ENCODE measurements at places on chromosomes 12 and 14.

DNA sequence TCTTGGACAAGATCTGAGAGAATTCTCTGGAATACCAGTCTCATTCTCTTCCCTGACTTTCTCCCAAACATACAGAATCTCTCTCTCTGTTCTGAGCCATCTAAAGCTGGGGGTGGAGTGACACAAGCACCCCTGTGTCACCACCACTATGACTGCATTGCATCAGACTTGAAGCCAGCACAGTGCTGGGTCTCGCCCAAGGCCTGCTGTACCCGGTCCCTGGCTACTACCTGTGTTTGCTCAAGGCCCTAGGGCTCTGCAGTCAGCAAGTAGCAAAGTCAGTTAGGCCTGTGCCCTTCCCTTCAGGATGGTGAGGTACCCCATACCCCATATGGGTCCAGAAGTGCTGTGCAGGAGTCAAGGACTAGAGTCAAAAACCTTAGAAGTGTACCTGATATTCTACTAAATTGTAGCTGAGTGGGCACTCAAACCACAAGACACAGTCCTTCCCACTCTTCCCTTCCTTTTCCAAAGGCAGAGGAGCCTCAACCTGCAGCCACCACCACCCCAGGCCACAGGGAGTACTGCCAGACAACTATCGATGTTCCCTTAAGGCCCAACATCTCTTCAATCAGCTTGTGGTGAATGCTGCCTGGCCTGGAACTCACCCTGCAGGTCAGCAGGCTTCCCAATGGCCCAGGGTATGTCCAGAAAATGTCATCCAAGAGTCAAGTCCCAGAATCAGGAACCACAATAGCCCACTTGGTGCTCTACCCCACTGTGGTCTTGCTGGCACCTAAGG, 21.2 kb upstream of the RDH16 start:
- H3K4me3 ChIP-seq = no peak overlapping the region

DNA sequence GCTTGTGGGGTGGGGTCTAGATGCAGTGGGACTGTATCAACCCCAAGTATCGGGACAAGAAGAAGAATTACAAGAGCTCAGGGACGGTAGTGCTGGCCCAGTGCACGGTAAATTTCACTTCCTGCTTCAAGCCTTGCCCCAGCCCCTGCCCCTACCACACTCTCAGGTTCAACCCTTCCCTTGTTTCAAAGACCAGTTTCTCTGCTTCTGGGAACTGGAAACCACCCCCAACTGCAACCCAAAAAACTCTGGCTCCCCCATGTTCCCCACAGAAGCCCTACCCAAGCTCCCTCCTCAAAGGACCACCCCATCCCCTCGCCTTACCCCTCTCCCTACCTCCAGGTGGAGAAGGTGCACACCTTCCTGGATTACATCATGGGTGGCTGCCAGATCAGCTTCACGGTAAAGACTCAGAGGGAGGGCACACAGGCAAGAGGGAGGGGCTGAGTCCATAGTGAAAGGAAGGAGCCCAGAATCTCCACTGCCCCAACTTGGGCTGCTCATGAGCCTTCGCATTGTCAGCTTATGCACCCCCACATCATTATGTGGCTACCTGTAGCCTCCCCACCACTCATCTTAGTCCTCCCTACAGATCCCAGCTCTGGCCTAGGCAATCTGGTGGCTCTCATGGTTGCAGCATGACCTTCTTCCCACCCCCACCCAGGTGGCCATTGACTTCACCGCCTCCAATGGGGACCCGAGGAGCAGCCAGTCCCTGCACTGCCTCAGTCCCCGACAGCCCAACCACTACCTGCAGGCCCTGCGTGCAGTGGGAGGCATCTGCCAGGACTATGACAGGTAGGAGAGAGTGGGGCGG, 4.3 kb downstream of the CPNE6 start:
- DNase-seq = no peak
- no peak overlapping the region for H3K27ac ChIP-seq
- peaks cover 30% of the 10 kb centered on the region for H3K4me1 ChIP-seq
- H3K36me3 ChIP-seq = no peaks in the 10 kb centered on the region
- no peak overlapping the region for H3K4me3 ChIP-seq

GRCh38 chr12:69608114-69608513, 2.6 kb downstream of the LRRC10 start:
- no peaks in the 10 kb centered on the region for H3K27me3 ChIP-seq
- no peaks in the 10 kb centered on the region for H3K4me1 ChIP-seq
- no peak overlapping the region for H3K27ac ChIP-seq
- H3K36me3 ChIP-seq = peaks cover 5% of the 10 kb centered on the region

DNA sequence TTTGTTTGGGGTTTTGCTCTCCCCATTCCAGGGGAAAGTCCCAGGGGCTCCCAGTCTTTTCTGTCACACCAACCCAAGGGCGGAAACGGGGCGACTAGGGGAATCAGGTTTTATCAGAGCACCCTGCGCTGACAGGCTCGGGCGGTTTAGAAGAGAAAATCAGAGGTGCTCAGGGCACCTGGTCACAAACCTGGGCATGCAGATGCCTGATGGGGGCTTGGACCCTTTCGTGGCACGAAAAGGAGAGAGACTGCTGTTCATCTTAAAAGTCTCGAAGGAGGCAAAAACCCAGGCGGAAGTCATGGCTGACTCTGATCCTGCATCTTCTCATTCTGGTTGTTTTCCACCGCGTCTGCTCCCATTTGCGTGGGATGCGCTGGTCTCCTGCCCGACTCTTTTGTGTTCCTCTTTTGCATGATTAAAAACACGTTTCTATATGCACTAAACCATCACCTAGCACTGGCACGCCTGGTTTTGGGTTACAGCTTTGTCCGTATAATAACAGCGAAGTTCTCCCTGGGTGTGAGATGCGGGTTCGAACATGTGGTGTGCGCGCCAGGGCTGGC, 13.2 kb downstream of the OTX2 start:
- DNase-seq = no peak
- H3K27ac ChIP-seq = no peak overlapping the region
- peaks cover 2% of the 10 kb centered on the region for H3K36me3 ChIP-seq
- peaks cover 72% of the 10 kb centered on the region for H3K27me3 ChIP-seq

DNA sequence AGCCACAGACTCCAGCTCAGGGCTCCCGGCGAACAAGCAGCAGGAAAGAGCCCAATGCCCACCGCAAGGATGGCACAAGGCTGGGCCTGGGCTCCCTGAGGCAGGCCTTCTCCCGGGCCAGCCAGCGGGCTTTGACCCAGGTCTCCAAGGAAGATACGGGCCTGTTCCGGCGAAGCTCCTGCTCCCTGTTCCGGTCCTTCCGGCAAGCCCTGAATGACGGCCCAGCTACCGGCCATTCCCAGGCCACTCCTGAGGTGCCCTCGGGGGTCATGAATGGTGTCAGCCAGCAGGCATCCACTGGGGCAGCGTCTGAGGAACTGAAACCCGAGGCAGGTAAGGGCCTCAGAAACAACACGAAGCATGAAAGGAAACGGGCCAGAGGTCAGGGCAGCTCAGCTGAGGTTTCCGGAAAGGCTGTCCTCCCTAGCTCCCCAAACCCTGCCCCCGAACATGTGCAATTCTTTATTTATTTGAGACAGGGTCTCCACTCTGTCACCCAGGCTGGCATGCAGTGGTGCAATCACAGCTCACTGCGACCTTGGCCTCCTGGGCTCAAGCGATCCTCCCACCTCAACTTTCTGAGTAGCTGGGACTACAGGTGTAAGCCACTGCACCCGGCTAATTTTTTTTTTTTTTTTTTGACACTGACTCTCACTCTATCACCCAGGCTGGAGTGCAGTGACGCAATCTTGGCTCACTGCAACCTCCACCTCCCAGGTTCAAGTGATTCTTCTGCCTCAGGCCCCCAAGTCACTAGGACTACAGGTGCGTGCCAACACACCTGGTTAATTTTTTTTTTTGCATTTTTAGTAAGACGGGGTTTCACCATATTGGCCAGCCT, 6.0 kb downstream of the EXOC3L4 start:
- no peak for DNase-seq
- H3K4me3 ChIP-seq = no peak overlapping the region
- peaks cover 27% of the 10 kb centered on the region for H3K27me3 ChIP-seq
- H3K36me3 ChIP-seq = no peaks in the 10 kb centered on the region
- H3K27ac ChIP-seq = no peak overlapping the region
- peaks cover 7% of the 10 kb centered on the region for H3K4me1 ChIP-seq

DNA sequence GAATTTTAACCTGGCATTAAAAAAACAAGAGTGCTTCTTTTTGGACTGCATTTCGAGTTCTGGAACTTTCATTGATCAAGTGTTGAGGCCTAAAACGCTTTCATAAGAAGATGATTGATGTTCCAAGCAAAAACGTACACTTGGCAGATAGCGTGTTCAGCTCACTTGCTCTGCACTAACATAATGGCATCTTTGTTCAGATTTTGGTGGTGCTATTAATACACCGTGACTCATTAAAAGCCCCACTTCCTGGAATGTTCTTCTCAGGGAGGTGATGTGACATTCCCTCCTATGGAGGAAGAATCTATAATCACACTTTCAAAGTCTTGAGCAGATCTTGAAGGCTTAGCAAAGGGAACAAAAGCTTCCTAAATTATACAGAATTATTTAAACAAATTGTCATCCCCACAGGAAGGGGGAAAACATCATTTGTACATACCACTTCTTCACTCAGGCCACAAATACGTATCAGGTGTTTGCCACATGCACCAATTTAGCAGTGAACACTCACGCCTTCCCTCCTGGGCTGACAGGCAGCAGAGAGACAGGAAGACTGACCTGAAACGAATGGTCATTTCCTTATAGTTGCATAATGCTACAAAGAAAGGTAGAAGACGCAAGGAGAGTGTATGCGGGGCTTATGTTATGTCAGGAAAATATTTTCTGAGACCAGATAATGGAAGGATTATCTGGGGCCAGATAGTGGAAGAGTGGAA, 15.4 kb downstream of the HSP90AA1 start:
- DNase-seq = no peak
- H3K27ac ChIP-seq = no peak overlapping the region
- H3K36me3 ChIP-seq = peaks cover 4% of the 10 kb centered on the region
- no peaks in the 10 kb centered on the region for H3K27me3 ChIP-seq
- no peaks in the 10 kb centered on the region for H3K4me1 ChIP-seq
- no peak overlapping the region for H3K4me3 ChIP-seq

DNA sequence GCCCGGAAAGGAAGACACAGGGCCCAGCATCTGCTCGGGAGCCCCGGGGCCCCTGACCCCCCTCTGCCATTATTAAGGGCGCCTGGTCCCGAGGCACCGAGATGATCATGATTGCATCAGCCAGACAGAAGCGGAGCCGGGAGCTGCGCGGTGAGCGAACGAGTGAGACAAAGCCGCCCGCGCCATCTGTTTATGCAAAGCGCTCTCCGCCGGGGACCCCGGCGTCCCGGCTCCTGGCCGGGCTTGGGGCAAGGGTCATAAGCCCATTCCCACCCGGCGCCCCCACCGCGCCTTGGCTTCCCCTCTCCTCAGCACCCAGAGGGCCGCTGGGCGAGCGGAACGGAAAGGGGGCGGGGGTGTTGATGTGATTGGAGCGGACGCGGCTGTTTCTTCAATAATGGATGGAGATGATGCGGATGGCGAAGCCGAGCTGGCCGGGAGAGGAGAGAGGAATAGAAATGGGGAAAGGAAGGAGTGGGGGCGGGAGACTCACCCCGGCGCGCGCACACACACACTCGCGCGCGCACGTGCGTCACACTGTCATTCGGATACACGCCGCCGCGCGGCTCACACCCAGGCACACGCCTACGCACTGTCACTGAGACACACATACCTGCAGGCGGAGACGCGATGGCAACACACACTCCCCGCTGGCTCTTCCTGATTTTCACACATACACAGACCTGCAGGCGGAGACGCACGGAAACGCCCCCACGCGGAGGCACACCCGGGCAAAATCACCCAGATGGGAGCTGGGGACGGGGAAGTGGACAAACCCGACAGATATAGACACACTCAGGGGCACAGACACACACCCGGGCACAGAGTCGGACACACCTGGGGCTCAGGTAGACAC, 10.7 kb downstream of the STAC3 start:
- peaks cover 48% of the 10 kb centered on the region for H3K27me3 ChIP-seq
- peak overlapping the region; percentile 83 for H3K27ac ChIP-seq
- H3K4me3 ChIP-seq = peak overlapping the region; percentile 95

DNA sequence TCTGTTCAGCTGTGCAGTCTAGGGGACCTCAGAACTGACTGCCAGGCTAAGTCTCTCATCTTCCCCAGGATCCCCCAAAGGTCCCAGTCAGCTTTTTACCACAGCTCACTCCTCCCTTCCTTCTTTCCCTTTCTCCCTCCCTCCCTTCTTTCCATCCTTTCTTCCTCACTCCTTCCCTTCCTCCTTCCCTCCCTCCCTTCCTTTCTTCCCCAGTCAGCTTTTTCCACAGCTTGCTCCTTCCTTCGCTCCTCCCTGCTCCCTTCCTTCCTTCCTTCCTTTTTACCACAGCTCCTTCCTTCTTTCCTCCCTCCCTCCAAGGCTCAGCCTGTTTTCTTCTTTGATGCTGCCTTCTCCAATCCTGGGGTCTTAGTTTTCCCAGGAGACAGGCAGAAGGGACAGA, 39.2 kb downstream of the ATG14 start:
- H3K27me3 ChIP-seq = no peaks in the 10 kb centered on the region
- no peak overlapping the region for H3K27ac ChIP-seq

- peaks cover 18% of the 10 kb centered on the region for H3K4me1 ChIP-seq
- H3K27me3 ChIP-seq = no peaks in the 10 kb centered on the region
- no peak for DNase-seq
- H3K36me3 ChIP-seq = no peaks in the 10 kb centered on the region
- no peak overlapping the region for H3K4me3 ChIP-seq
Measured at GRCh38 chr14:99590746-99591555, 13.1 kb downstream of the CCDC85C start.

- no peaks in the 10 kb centered on the region for H3K4me1 ChIP-seq
- no peak overlapping the region for H3K27ac ChIP-seq
- no peak for DNase-seq
- no peaks in the 10 kb centered on the region for H3K27me3 ChIP-seq
Measured at GRCh38 chr14:39319381-39319780, 85.7 kb downstream of the MIA2 start.

- no peaks in the 10 kb centered on the region for H3K36me3 ChIP-seq
- no peak for DNase-seq
- H3K27me3 ChIP-seq = peaks cover 2% of the 10 kb centered on the region
Measured at GRCh38 chr12:100433701-100434100, 40.0 kb upstream of the NR1H4 start.

DNA sequence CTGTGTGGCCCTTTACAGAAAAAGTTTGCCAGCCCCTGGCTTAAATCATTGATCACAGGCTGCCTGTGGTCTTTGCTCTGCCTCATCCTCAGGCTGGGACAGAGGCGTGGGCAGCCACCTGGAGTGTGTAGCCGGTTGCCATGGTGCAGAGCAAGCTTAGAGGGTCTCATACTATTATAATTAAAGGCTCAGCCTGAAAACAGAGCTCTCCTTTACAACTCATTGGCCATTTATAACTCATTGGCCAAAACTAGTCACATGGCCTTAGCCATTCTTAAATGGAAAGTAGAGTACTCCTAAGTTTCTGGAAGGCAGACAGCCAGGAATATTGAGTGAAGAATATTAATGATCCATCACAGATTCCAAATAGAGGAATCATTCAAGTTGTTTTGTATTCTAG, 3.0 kb downstream of the HSP90B1 start:
- no peak overlapping the region for H3K4me3 ChIP-seq
- DNase-seq = no peak
- no peaks in the 10 kb centered on the region for H3K27me3 ChIP-seq
- H3K4me1 ChIP-seq = peaks cover 57% of the 10 kb centered on the region

All from activated CD4-positive, alpha-beta memory T cell treated with anti-CD3 and anti-CD28 coated beads, Interleukin-2, amount 10 ng/mL, durations not matched to agents 7 days and 5 days (primary cell).